Osteoblast (primary cell): ENCODE measurements at places on chromosomes 12 and 14. TPM values are rescaled to one million over a fixed set of nuclear protein-coding genes. Genes with fewer than 3 reads are reported as not detected.

Gene ALDH1L2
- 55.4 and 63.9 TPM in 2 replicates for total RNA-seq

DNA sequence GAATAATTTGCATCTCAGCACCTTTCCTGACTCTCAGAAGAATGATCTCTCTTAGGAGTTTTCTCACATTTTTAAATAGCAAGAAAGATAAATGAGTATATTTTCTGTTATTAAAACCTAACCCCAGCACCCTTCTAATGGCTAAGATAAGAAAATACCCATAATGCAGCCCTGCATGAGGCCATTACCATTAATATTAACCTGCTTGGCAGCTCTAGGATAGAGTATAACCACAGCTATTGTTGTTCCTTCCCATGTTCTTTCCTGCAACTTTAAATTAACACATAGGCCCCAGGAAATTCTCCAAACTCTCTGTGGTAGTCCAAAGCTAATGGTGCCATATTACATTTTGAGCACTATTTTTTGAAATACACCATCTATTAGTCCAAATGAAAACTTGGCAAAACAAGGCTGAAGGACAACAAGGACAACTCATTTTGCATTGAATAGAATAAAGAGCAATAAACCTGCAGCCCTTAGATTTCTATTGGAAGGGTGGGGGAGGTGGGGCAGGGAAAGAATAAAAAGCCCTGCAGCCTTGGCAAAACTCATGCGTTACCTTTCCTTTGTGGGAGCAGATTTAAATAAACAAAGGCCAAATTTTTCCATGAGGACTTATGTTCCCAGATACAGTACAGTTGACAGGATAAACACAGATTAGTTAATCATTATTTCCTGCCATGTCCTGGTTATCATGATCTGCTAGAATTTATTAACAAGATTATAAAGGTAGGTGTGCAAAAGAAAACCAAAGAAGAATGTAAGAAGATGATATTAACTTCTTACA is 46.9 kb downstream of the BTG1 start:
- no peak for DNase-seq

DNA sequence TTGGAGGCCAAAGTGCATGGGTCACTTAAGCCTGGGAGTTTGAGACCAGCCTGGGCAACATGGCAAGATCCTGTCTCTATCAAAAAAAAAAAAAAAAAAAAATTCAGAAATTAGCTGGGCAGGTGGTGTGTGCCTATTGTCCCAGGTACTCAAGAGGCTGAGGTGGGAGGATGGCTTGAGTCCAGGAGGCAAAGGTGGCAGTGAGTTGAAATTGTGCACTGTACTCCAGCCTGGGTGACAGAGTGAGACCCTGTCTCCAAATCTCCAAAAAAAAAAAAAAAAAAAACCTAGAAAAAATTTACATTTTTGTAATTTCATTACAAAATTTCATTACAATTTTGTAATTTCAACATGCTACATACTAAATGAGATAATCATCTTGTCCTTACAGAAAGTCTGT is 42.7 kb downstream of the SYNE2 start:
- no peak for DNase-seq

Gene GPR68
- 8.0 and 8.5 TPM in 2 replicates for total RNA-seq

- DNase-seq = no peak
Observed at GRCh38 chr12:19248929-19249602, 119.5 kb downstream of the PLEKHA5 start.

Gene CPM
- 1.8 and 3.6 TPM in 2 replicates for total RNA-seq
